ENCODE measurements at places on chromosomes 16 and 17. TPM values are rescaled to one million over a fixed set of nuclear protein-coding genes. Genes with fewer than 3 reads are reported as not detected.

The TEX19 gene
- 0.06 TPM for polyA plus RNA-seq

The CCDC40 gene
- polyA plus RNA-seq: 10.2 TPM

The CA5A gene
- 0.27 TPM for polyA plus RNA-seq

The CPHXL2 gene
- polyA plus RNA-seq: not detected

The TERB1 gene
- not detected for polyA plus RNA-seq

GRCh38 chr17:44324092-44324570, 492 bp downstream of the SLC25A39 start:
- no peak for DNase-seq

- no peak for DNase-seq
These were observed 9.0 kb upstream of the CRHR1 start for GRCh38 chr17:45775148-45775547.

GRCh38 chr16:31700530-31701388, 172.8 kb upstream of the ZNF267 start:
- peak; percentile 73 for DNase-seq

DNA sequence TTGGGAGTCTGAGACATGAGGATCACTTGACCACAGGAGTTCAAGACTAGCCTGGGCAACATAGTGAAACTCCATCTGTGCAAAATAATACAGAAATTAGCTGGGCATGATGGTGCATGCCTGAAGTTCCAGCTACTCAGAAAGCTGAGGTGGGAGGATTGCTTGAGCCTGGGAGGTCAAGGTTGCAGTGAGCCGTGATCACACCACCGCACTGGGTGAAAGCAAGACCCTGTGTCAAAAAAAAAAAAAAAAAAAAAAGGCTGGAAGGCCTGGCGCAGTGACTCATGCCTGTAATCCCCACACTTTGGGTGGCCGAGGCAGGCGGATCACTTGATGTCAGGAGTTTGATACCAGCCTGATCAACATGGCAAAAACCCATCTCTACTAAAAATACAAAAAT, 8.1 kb downstream of the UBN1 start:
- DNase-seq: no peak

GRCh38 chr16:66689282-66689681, 7.3 kb downstream of the CMTM4 start:
- DNase-seq: no peak

- no peak for DNase-seq
These were observed 32.1 kb upstream of the CDC42EP4 start for GRCh38 chr17:73343739-73344454.

- DNase-seq: peak; percentile 80
These were observed 42.0 kb downstream of the MGAT5B start for GRCh38 chr17:76909971-76910760.

DNA sequence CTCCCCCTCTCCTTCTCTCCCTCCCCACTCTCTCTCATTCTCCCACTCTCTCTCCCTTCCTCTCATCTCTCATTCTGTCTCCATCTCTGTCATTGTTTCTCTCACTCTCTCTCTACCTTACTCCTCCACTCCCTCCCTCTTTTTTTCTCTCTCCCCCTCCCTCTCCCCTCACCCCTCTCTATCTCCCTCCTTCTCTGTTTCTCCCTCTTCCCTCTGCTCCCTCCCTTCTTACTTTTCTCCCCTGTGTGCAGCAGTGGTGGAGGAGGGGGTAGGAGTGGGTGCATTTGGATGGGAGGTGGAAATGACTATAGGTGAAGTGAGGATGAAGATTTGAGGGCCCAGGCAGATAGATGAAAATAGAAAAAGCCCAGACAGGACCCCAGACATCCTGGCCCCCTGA, 70.9 kb downstream of the HLF start:
- DNase-seq: no peak

- no peak for DNase-seq
These were observed 8.7 kb downstream of the GRN start for GRCh38 chr17:44353672-44354331.

- no peak for DNase-seq
These were observed 111.9 kb downstream of the GNAO1 start for GRCh38 chr16:56303066-56303715.

DNA sequence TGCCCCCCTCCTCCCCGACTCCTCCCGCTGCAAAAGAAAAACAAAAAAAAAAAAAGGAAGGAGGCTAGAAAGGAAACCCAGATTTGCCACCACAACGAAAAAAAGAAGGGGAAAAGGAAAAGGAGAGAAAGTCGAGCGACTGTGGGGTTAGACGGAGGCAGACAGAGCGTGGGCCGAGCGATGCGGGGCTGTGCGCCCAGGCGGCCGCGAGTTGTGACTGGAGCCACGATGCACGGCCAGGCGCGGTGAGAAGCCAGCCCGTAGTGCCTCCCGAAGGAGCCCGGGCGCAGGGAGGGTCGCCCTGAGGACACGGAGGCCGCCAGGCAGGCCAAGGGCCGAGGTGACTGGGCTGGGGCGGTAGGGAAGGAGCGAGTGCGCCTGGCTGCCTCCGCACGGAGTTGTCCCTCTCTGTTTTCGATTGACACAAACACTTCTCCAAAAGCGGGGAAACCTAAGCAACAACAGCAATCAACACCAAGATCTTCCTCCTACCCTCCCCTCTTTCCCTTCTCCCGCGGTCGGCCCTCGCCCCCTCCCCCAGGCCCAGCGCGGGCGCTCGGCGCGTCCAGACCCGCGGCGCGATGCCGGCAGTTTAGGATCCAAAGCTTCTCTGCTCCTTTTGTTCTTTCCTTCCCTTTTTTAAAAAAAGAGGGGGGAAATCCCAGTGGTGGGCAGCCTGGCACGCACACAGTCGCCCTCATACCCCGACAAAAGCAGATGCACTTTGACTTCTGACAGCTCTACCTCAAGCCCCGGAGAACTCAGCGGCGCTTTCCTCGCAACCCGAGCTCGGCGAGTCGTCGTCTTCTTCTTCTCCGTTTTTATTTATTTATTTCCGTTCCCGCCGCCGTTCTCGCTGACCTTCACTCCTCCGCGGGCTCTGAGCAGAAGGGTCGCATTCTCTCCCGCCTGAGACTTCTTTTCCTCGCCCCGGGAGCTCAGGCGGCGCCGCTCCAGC, at the start of gene LHX1:
Gene LHX1, plus strand, starts transcription at position 475 of the 958 bp plus-strand sequence. CDS start 723 bp downstream, outside the sequence.
- no peak for DNase-seq

DNA sequence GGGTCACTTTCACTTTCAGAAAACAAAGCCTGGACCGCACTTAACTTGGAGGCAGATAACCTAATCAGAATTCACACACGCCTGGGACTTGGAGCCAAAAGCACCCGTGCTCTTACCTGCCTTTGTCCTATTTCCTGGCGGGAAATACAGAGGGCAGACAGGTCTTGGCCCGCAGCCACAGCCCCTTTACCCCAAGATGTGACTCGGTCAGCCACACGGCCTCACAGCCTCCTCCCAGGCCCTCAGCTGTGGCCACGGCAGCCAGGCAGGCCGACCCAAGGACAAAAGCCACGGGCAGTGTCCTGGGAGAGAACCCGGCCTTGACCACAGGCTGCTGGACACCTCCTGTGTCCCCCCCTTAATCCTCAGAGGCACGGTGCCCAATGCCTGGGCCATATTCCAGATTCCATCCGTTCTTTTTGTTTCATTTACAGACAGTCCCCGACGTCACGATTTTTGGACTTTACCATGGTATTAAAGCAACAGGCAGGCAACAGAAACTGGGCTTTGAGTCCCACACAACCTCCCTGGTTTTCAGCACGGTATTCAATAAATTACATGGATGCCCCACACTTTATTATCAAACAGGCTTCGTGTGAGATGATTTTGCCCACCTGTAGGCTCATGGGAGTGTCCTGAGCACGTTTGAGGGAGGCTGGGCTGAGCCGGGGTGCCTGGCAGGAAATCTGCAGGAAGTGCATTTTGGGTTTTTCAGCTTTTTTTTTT, 30.1 kb upstream of the GAA start:
- DNase-seq: no peak

DNA sequence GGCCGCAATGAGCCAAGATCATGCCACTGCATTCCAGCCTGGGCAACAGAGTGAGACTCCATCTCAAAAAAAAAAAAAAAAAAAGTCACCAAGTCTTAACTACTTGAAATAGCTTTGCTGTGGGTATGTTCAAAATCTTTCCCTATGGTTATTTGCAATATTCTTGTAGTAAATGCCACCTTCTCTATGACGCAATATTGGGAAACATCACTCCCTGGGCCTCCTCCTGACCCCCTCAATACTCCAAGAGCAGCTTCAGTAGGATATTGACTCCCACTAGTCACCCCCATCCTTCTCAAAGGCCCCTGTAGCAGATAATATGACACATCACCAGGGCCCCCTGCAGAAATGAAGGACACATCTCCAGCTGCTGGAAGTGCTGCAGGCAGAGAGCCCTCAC, 137.8 kb downstream of the AIPL1 start:
- no peak for DNase-seq

- no peak for DNase-seq
These were observed 137.1 kb upstream of the AXIN2 start for GRCh38 chr17:65698381-65699061.
